ENCODE measurements at places on chromosomes 16 and 17.

DNA sequence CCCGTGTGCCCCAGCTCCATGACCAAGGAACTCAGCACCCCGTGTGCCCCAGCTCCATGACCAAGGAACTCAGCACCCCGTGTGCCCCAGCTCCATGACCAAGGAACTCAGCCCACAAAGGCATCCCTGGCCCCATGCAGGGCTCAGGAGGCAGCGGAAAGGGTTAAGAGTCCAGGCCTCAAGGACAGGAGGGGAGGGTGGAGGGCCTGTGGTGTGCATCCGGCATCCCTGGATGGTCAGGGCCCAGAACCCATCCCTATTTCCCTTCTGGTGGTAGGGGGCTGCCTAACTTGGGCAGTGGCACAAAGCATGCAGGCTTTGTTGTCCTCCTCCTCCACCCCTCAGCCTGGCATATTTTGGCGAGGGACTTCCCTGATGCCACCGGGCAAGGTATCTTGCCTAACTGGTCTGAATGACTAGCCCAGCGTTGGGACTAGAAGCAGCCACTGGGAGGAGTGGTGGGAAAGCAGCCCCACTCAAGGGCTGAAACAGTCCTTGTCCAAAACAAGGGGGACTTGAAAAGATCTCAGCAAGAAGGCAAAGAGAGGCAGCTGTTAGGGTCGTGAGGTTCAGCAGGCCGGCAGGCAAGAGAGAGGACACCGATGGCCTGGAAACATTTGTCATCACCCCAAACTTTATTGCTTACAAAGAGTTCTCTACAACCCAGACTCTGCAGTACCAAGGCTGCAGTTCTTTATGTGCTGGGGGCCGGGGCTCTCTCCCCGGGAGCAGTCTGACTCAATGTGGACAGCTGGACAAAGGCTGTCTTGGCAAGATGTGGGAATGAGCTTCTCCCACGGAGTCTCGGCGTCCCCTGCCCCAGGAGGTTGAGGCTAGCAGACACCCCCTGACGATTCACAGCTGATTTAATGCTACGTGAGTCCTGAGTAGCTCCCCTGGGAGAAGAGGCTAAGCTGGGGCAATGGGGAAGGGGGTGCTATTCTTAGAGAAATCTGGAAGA, 902 bp upstream of the SPATA32 start:
- DNase-seq: no peak

DNA sequence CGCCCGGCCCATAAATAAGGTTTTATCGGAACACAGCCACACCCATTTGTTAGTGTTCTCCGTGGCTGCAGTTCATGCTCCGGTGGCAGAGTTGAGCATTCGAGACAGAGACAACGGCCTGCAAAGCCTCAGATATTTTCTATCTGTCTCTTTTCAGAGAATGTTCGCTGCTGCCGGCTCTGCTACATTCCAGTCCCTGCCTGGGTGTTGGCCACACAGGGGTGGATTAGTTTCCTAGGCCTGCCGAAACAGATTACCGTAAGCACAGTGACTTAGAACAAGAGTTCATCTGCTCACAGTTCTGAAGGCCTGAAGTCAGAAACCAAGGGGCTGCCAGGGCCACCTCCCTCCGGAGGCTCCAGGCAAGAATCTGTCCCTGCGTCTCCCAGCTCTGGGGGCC, 19.1 kb upstream of the GSG1L start:
- no peak for DNase-seq

GRCh38 chr17:258906-259305, 77.5 kb upstream of the DOC2B start:
- no peak for DNase-seq

DNA sequence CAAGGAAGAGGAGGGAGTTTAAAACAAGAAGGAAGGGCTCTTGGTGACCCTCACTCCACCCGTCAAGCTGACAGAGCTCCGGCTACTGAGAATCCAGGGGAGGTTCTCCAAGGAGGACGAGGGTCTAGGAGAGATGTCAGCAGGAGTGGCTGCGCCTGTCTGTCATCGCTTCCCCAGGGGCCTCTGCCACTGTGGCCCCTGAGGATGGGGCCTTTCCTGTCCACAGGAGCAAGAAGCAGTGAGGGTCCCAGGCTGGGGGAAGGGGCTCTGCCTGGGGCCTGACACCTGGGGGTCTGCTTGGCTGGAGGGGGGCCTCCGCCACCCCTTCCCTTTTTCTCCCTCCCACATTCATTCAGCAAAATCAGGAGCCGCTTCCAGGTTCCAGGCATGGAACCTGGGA, 66.5 kb upstream of the TNRC6C start:
- no peak for DNase-seq

GRCh38 chr16:30567160-30567990, 4.1 kb downstream of the ZNF688 start:
- no peak for DNase-seq

GRCh38 chr17:9900784-9901183, 4.3 kb downstream of the RCVRN start:
- peak; percentile 43 for DNase-seq

DNA sequence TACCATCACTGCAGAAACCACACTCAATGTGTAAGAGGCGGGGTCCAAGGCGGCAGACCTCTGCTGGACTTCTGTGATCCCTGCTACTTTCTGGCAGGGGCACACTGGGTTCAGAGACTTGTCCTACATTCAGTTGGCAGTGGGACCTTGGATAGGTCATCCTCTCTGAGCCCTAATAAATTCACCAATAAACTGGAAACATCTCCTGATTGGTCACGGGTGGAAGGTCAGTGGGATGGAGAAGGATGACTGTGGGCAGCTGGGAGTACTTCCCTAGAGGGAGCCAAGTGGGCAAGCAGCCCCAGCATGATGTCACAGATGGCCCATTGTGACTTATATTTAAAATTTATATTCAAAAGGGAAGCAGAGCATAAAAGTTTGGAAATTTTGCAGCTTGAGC, 49.7 kb downstream of the RNF112 start:
- DNase-seq: no peak

- DNase-seq: no peak
Measured at GRCh38 chr16:30113031-30113710, at the start of gene GDPD3. TSS of gene GDPD3 (minus strand) at chr16:30113537. CDS start at chr16:30113478, 59 bp downstream.

- DNase-seq: no peak
Measured at GRCh38 chr17:57861000-57861789, 11.4 kb upstream of the MRPS23 start.

- DNase-seq: no peak
Measured at GRCh38 chr17:43405861-43406260, 7.1 kb downstream of the ARL4D start.

- DNase-seq: no peak
Measured at GRCh38 chr16:72182976-72183375, 11.0 kb upstream of the PMFBP1 start.

DNA sequence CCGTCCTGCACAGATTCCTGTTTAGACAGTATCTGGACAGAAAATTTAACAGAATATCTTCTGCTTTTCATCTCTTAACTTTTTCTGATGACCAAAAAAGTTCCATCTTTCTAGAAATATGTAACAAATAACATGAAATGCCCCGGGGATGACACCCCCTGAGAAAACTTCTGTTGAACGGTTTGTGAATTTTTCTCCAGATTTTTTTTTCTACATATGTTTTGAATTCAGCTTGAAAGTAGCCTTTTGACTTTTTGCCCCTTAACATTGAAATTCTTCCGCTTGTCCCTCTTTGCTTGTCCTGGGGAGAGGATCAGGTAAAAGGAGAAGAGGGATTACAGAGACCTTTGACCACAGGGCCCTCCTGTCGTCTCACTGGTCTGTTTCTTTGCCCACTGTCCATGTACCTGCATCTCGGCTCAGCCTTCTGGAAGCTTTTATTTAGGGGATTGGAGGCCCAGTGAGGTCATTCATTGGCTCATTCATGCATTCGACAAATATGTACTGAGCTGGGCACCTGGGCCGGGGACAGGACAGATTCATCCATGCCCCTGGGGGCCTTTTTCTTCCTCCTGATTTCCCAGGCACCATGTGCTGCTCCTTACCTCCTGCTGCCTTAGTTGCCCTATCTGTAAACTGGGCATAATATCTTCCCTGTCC, 19.6 kb upstream of the CPNE2 start:
- no peak for DNase-seq

GRCh38 chr17:61849674-61850073, 13.7 kb downstream of the BRIP1 start:
- DNase-seq: no peak

DNA sequence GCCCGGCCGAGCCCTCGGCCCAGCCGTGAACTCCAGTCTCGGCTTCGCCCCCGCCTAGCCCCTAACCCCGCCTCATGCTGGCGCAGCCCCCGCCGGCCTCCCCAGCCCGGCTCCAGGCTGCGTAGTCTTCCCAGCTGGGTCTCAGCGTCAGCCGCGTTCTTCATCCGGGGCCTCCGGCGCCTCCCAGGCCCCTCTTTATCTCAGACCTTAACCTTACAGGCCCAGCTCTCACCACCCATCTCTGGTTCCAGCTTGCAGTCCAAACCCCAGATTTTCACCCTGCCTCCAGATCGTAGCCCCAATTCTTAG, at the start of gene PROCA1:
Gene PROCA1, minus strand, starts transcription at position 166 of the 309 bp plus-strand sequence. CDS start 228 bp downstream, outside the sequence.
- no peak for DNase-seq

DNA sequence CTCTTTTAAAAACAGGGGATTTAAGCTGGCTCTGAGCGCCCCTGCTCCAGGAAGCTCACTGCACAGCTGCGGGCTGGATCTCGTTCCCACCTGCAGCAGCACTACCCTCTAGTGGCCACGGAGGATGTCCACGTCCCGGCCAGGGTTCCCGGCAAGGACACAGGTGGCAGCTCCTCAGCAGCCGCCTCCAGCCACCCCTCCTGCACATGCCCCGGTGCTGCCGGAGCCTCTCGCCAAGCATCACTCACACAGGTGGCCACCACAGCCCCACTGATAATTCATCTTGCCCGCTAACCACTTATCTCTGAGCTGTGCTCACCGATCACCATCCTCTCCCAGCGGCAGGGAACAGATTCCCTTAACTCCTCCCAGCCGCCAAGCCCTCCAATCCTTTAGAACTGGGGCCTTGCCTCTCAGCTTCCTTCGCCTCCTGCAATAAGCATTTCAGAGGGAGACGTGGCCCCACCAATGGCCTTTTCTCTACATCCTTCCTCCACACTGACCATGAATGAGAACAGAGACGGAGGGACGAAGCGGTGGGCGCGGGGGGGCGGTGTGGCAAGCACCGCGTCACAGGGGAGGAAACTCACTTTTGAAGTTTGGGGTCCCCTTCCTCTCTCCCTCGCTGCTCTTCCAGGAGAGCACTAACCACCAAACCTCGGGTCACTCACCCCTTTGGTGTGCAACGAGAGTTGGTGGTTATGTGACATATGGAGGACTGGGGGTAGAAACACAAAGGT, 222.1 kb downstream of the RBFOX3 start:
- DNase-seq: peak; percentile 93

GRCh38 chr17:34532281-34533065, 46.9 kb upstream of the TMEM132E start:
- no peak for DNase-seq

- no peak for DNase-seq
Measured at GRCh38 chr17:77581480-77581879, 377.0 kb upstream of the TNRC6C start.

DNA sequence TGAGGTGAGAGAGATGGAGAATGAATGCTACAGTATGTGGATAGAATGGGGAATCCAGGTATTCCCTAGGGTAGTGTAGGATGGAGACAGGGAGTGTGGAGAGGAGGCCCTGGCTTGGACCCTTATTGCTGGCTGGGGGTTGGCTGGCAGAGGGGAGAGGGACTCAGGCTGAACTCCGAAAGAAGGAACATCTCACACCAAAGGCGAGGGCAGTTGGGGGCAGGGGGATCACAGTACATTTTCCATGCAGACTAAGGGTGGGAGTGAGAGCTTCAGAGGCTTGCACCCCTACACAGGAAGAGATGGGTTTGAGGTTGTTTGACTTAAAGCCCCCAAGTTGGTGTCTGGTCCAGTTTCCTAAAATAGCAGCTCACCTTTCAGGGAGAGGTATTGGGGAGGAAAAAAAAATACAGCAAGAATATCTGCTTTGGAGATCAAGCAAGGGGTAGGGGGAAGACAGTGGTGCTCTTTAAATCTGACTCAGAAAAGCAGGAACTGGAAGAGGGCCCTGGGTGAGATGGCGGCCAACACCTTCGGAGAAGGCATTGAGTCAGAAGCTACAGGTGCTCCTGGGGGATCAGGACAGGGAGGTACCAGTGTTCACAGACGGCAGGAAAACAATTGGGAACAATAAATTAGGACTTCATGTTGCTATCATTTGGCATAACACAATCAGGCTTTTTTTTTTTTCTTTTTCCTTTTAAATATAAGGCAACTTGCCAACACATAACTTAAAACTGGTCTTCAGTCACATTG, 12.4 kb downstream of the TRAF4 start:
- no peak for DNase-seq

- no peak for DNase-seq
Measured at GRCh38 chr17:81928544-81929252, 1.2 kb upstream of the MAFG start.

DNA sequence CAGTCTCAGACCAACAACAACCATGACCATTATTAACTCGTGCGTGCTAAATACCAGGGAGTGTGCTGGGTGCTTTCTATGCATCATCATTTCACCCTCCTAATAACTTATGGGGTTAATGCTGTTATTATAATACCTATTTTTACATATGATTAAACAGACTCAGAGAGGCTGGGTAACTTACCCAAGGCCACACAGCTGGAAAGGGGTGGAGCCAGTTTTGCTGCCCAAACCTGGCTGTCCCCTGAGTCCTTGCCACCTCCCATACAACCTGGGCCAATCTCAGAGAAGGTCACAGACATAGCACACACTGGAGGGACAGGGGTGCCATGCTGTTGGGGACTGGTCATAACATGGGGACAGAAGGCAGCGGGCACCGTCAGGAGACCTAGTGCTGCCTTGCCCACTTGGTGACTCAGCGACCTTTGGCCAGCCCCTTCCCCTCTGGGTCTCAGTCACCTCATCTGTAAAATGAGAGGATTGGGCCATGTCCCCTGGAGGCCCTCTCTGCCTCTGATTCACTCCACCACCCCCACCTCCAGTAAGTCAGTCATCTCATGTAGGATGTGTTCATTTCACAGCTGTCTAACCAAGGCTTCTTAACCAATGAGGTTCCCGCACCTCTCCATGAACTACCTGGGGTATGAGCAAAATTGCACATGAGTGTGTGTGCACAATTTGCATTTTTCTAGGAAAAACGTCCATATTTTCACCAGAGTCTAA, 11.4 kb upstream of the FADS6 start:
- DNase-seq: no peak

DNA sequence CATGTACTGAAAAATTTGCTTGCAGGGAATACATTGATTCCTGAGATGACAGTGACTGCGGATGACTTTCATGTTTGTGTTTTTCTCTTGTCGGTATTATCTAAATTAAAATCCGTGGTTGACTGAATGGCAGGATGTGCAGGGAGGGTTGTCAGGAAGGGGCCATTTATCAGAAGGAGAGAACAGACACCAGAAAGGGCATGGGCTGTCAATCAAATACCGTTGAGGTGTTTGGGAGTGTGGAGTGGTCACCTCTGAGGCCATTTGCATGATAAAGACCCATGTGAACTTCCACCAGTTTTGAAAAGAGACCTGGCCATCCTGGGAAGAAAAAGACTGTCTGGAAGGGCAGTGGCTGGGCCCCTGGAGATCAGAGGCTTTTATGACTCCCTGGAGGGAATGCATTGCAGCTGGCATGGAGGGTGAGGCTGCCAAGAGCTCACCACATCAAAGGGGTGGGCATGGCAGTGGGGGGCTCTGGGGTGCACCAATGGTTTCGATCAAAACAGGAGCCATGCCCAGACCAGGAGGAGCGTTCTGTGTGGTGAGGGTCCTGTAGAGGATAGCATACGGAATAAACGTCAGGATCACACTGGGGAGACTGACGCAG, 67.1 kb downstream of the CYLD start:
- DNase-seq: no peak

GRCh38 chr17:79949656-79950209, 85.9 kb downstream of the TBC1D16 start:
- no peak for DNase-seq

Data from 8988T (cell line).